Stimulated activated CD4-positive, alpha-beta T cell treated with anti-CD3 and anti-CD28 coated beads, Interleukin-15, amount 100 ng/mL, for 1 hour (primary cell): ENCODE measurements at places on chromosomes 7 and 10.
A peak's percentile ranks its signal among the peaks of the same experiment; 100 is the strongest.

DNA sequence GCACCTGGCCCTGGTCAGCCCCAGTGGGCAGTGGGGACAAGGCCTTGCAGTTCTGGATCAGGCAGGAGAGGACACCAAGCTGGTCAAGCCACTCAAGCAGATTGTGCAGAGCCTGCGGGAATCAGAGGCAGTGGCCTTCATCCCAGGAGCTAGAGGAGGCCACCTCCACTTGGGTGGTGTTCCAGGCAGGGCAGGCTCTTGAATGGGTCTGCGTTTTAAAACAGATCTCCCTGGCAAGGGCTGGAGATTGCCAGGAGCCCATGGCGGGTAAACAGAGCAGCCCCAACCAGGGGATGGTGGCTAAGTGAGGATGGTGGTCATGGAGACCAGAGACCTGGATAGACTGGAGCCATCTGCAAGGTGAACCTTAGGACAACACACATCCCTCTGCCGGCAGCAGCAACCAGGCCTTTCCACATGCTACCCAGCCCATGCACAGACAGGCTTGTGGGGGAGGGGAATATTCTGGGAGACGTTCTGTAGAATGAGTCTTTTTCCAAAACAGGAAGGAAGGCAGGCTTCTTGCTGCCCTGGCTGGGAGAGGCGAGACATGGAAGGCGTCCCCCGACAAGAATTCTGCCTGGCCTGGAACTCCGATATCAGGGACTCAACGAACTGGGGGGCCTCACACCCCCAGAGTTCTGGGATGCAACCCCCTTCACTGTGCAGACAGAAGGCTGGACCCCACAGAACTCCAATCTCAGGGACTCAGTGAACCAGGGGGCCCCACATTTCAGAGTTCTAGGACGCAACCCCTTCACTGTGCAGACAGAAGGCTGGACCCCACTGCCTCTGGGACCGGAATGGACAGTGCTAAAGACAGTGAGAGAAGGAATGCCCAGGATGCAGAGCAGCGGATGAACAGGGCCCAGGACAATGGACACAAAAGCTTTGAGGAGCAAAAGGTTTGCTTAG is 264.8 kb downstream of the PTPRN2 start:
- DNase-seq: no peak

DNA sequence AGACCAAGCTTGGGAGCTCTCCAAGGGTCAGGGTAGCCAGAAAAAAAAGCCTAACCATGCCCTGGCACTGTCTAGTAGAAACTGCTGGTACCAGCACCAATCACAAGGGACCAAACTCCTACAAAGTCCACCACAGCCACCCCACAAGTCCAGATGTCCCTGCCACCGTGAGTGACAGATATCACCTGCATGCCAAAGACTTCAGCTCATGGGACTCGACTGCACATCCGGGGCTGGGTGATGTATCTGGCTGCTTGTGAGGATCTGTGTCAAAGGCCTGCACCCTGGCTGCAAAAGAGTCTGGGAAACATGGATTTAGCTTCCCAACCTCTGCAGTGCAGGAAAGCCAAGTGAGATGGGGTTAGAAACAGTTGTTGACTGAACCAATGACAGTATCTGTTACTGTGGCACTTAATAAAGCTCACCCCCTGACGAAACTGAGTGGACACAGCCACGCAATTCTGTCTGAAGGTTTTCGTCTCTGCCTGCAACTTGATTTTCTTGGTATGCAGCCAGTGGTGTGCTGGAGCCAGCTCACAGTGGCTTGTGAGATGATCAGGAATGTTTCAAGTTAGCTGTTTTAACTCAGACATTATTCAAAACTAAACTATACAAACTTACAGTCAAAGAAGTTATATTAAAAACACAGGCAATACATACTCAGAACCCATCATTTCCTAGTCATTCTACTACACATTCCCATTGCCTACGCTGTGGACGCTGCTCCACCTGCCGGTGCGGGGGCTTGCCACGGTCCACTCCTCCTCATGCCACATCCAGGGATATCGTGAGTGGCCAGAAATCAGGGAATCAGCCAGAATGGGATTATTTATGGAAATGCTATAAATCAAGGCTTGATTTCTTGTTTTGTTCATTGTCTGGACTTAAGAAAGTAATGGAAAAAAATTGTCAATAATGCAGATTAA is 9.2 kb downstream of the ZNF488 start:
- no peak for DNase-seq

DNA sequence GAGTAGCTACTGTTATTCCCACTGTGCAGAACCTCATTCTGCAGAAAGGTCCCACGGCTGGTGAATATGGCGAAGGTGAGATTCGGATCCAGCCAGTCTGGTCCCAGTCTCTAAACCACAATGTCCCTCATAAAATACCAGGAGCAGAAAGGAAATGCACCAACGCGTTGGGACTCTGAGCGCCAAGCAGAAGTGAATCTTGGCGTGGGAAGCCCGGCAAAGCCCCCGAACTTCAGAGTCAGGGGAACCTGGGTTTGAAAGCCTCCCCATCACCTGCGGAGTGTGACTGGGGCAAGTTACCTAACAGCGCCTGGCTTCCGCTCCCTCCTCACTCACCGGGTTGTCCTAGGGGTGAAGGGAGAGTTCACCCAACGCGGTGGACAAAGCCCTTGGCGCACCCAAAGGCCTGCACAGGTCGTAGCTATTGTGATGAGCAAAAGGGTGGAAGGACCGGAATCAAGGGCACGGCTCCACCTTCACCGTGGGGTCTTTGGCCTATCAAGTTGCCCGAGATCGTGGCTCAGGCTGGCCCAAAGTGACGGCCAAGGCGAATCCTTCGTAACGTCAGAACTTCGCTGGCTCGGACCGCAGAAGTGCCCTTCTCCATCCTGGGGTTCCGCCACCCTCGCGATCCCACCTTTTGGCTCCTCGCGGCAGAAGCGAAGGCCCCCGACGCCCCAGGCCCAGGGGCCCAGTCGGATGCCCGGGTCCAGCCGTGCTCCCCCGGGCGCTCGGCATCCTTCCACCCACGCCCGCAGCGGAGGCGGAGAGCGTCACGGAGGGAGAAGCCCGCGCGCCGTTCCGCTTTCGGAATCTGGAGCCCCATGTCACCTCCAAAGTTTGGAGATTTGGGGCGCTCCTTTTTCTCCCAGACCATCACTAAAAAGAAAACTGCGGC is 811 bp downstream of the RGS10 start:
- DNase-seq: peak; percentile 66

GRCh38 chr7:66099232-66099550 is 15.5 kb upstream of the CRCP start:
- no peak for DNase-seq

DNA sequence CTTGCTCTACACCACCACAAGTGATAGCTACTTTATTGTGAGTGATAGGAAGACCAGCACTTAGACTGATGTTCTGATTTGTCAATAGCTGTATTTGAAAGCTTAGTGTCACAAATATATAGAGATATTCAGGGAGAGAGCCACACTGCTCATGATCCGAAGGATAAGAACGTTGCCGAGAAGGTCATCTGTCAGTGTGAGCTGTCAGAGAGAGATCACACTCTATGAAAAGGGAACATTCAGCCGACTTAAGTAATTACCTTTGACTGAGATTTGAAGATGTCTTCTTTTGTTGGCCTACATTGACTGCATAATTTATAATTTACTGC is 322.6 kb downstream of the TFEC start:
- DNase-seq: no peak

- no peak for DNase-seq
These were observed 119.7 kb upstream of the KLF14 start for GRCh38 chr7:130853503-130854279.

DNA sequence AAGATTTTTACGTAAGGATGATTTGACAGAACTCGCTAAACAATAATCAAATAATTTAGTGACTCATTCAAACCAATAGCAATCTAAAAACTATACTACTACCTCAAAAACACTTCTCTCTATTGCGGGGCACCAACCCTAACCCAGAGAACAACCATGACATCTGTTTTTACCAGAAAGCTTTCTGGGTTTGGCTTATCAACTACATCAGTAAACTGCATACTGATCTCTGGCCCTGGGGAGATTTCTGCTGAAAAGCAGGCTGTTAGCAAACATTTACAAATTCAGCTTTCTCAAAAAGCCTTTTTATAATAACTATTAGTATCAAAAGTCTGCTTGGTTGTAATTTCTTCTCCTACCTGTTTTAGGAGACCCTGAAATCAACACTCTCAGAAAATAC is 144.5 kb upstream of the ZWINT start:
- DNase-seq: no peak

DNA sequence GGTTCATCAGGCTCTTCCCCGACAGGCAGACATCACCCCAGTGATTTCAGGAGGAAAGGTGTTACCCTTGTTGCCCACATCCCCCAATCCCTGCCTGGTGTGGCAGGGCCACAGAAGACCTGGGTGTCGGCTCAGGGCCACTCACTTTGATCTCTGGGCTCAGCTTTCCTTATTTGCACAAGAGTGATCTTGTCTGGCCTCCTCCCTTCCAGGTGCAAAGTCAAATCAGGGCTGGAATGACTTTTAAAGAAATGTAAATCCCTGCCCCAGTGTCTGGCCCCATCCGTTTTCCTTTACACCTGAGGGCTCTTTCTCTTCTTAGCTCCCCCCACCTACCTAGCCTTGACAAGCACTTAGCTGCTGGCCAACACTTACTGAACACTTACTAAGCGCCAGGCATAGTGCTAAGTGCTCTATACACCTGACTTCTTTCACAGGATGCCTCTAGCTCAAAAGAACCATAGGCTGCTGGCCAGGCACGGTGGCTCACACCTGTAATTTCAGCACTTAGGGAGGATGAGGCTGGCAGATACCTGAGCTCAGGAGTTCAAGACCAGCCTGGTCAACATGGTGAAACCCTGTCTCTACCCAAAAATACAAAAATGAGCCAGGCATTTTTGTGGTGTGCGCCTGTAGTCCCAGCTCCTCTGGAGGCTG is 979 bp upstream of the NODAL start:
- no peak for DNase-seq

DNA sequence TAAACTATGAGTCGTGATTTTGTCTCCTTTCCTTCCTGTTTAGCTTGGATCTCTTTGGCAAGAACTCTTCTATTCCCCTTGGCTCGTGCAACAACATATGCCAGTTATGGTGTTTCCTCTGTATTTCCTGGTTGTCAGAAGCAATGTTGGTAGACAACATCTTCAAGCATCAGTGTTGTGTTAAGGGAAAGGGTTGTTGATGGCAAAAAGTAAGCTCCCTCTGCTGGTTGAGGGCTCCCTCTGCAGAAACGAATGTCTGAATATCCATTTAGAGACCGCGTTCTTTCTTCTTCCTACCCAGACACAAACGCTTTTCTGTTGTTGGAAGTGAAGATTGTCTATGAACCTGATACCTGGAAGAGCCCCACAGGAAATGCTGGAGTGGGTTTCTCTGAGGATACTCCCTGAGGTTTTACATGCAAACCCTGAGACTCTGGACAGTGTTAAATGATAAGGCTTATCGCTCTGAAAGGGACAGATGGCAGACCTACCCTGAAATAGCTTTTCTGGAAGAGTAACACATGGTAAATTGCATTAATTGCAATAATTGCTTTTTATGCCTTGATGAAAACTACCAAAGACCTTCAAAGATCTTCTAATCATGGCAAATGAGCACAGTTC is 23.5 kb upstream of the C1QL3 start:
- DNase-seq: no peak

DNA sequence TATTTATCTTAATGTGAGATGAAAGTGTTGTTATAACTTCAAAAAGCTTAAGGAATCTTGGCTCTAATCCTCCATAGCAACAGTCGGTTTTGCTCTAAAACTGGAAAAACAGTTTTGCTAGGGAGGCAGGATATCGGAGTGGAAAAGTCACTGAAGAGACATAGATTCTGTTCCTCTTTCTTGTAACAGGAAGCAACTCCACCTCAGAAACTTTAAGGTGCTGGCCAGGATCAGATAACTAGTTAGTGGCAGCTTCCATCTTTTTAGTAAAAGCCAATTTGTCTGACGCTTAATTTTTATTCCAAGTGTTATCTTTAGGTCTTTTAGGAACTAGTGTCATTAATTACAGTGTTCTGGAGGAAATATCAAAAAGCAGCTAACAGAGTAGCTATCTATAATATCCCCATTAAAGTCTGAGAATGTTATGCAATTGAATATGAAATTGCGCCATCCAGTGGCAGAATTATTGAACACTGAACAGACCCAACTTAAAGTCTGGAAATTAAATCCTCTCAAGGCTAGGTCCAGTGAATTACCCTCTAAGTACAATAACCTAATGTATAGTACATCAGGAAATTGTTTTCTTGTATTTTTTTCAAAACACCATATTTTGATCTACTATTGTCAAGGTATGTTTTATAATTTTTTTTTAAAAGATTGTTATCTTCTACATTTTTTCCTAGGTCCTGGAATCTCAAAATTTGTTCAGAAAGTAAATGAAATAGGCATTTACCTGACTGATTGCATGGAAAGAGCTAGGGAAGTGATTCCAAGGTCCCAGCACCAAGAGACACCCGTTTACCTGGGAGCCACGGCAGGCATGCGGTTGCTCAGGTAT is 65.9 kb upstream of the CC2D2B start:
- DNase-seq: no peak

GRCh38 chr7:116551692-116552091 is 26.9 kb downstream of the CAV1 start:
- no peak for DNase-seq

DNA sequence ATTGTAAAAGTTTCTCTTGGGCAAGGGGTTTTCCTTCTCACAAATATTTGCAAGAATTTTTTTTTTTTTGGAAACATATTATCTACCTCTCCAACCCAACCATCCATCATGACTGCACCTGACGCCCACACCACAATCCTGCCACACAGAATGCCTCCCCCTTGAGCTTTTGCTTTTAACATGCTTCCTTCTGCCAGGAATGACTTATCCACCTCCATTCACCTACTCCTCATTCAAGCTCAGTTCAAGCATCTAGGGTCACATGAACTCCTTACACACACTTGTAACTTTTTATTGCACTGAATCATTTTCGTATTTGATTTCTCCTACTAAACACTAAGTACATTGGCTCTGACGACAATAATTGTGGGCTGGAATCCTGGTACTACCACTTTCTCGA is 660.1 kb upstream of the AUTS2 start:
- no peak for DNase-seq

GRCh38 chr10:31832261-31832660 is 96.4 kb downstream of the ARHGAP12 start:
- no peak for DNase-seq

GRCh38 chr10:80529604-80530003 is 8.1 kb upstream of the SH2D4B start:
- no peak for DNase-seq

- no peak for DNase-seq
These were observed 11.5 kb upstream of the UNCX start for GRCh38 chr7:1220977-1221745.

GRCh38 chr10:57579926-57580325 is 687.8 kb downstream of the IPMK start:
- no peak for DNase-seq

DNA sequence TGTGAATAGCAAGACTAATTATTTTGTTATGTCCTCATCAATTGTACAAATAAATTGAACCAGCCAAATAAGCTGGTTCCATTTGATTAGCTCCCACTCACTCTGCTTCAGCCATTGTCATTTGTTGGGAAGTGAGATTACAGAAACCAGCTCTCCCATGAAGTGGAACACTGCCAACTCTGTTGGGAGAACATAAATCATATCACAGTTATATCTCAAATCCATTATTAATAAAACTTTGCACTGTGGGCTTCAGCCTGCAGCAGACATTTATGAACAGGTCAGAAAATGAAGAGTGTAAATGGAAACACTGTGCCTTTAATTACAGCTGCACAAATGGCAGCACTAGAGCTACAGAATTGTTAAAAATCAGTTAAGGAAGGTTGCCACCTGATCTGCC is 46.7 kb upstream of the TEX47 start:
- no peak for DNase-seq

GRCh38 chr7:98996150-98996552 is 117.8 kb downstream of the TRRAP start:
- DNase-seq: no peak

- no peak for DNase-seq
These were observed 69.0 kb downstream of the CREB3L2 start for GRCh38 chr7:137932881-137933269.
